ENCODE measurements at places on chromosomes 5 and 9.

DNA sequence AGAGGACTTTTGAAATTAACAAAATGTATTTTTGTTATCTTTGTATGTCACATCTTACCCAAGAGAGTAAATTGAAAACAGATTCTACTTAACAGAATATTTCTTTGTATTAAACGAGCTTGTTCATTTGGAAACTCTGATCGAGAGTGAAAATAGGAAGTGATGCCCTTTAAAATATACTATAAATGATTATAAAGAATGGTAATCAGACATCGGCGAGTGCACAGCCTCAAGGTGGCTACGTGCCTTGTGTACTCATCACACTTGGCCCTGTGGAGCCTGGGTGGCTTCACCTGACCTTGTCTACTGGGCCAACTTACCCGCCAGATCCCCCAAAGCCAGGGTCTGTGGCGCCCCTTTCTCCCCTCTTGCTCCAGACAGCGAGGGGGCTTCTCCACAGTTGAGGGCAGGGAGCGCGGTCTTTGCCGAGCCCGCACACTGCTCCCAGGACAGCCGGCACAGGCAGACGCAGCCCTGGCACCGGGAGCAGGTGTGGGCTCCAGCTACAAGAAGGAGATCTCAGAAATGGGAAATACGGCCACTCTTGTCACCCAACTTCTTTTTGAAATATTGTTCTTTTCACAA, 243.2 kb downstream of the CEMIP2 start:
- DNase-seq: no peak

- no peak for DNase-seq
Observed at GRCh38 chr5:159311063-159311462, 19.2 kb downstream of the IL12B start.

GRCh38 chr5:78930721-78931120, 54.4 kb downstream of the ARSB start:
- no peak for DNase-seq

GRCh38 chr9:80906728-80907127, 782.6 kb downstream of the TLE1 start:
- DNase-seq: no peak

DNA sequence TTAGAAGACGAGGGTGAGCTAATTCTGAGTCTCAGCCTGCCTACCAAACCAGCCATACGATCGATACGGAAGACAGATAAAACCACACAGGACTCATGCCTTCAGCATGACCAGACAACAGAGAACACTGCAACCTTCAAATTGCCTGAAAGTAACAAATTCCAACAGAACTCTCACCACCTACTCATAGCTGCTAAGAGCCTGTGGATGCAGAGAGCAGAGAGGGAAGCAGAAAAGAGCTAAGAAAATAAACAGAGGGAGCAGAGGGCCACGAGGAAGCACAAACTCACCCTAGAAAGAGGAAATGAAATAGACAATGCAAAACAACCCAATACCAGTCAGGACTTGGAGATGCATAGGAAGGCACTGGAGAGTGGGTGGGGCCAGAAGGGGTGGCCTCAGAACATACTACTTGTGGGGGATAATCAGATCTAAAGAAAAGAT, 86.7 kb upstream of the TAS2R1 start:
- no peak for DNase-seq

- DNase-seq: no peak
Observed at GRCh38 chr9:4984171-4984620, 876 bp upstream of the JAK2 start.

- DNase-seq: no peak
Observed at GRCh38 chr9:5395428-5395827, 42.3 kb downstream of the PLGRKT start.

DNA sequence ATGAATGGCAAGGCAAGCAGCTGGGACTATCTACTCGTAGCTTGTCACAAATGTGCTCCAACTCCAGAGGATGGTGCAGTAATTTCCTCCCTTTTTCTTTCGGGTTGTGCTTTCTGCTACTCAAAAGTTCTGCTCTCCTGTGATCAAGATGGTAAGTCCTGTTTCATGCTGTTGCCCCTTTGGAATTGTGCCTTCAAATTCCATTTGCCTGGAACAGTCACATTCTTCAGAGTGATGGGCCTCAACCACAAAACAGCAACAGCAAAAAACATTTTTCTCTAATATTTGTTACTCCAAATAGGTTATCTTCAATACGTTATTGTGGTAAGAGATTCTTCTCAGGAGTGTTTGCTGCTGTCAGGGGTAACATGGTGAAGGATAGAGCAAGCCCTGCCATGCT, 209.3 kb downstream of the PALM2AKAP2 start:
- no peak for DNase-seq

GRCh38 chr5:1772634-1773033, 27.0 kb downstream of the MRPL36 start:
- no peak for DNase-seq

DNA sequence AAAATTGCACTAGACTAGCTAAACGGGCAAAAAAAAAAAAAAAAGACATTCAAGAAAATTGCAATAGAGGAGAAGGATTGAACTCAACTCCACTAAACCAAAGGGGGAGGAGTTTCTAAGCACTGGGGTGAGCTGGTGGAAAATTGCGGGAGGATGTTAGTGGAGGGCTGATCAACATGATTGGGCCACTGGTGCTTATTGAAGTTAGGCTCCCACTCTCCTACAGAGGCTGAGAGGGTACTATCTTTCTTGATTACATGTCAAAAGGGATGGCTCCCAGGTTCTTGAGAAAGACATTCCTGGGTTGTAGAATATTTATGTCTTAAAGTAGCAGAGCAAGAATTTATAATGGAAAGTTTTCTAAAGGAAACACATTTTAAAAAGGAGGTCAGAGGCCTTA, 38.0 kb downstream of the CAMK4 start:
- no peak for DNase-seq

DNA sequence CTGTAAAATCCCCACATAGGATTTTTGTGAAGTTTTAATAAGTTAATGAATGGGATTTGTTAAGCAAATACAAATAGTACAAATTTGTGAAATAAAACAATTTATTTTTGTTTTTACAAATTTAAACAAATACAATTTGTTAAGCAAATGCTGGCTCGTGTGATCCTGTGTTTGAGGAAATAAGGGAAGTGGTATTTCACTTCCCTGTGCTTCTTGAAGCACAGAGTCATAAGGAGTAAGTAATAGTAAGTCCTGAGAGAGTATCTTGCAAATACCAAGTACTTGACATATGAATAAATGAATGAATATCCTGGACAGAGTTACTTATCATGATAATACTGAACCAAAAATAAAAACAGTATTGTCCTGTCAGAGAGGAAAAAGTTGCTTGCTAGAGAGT, 9.1 kb downstream of the SMIM3 start:
- DNase-seq: no peak

All from amygdala (tissue), 56 donors.